Stimulated activated CD4-positive, alpha-beta T cell treated with anti-CD3 and anti-CD28 coated beads, Interleukin-4, amount 100 ng/mL, for 4 hours (primary cell): ENCODE measurements at places on chromosomes 1 and 21.

DNA sequence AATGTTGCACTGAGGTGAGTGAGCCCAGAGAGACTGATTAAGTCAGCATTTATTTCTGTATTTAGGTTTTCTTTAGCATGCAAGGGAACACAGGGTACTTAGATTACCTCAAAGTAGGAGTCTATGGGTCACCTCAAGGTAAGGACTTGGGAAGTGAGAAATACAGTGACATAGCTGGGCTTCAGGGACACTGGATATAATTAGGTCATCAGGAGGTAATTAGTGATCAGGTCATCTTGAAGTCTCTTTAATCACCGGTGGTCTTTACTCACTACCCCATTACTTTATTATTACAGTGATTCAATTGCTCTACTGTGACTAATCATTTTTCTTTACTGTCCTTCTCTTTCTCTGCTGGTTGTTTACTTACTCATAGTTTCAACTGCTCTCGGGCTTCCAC is 59.9 kb upstream of the KCNK1 start:
- no peak for DNase-seq

DNA sequence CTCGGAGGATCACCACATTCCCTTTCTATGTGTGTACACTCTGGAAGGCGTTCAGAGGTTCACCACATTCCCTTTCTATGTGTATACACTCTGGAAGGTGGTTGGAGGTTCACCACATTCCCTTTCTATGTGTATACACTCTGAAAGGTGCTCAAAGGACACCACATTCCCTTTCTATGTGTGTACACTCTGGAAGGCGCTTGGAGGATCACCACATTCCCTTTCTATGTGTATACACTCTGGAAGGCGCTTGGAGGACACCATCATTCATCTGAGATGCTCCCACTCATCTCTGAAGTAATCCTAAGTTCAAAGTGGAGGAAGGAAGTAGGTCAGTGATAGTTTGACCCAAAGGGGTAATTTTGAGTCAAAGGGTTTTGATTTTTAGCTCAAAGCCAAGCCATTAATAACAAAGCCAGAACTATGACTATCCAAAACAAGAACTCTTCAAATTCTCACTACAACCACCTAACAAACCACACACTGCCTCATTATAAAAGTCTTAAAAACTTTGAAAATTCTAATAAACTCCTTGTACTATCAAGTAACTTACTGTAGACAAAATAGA is 32.9 kb downstream of the NRIP1 start:
- DNase-seq = no peak

DNA sequence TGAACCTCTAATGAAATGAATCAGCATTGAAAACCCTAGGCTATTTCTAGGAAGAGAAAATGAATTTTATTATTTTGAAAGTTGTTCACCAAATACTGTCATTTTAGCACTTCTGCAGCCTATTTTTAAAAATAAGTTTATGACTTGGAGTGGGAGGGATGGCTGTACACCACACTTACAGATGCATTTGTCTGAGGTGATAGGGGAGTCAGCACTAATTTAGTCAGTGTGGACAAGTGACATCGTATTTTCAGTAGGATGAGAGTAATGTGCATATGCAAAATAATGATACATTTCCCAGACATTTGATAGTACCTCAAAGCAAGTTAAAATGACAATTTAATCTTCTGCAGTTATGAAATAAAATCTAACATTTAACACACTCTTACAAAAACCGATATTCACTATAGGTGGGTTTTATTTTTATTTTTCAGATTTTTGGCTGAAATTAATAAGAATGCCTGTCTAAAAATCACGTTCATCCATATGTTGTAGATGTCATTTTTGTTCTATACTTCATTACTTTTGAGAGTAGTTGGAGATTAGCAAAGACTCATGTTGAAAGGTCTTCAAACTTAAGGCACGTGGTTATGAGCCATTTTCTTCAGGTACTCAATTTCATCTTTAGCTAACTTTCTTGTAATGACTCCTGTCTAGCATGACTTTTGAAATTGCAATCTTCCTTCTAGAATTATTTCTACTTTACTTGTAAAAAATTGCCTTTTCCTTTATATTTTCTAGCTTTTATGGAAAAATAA is 186.7 kb downstream of the NCAM2 start:
- no peak for DNase-seq

- DNase-seq = no peak
These were observed 8.8 kb upstream of the ADAR start for GRCh38 chr1:154616659-154617345.

DNA sequence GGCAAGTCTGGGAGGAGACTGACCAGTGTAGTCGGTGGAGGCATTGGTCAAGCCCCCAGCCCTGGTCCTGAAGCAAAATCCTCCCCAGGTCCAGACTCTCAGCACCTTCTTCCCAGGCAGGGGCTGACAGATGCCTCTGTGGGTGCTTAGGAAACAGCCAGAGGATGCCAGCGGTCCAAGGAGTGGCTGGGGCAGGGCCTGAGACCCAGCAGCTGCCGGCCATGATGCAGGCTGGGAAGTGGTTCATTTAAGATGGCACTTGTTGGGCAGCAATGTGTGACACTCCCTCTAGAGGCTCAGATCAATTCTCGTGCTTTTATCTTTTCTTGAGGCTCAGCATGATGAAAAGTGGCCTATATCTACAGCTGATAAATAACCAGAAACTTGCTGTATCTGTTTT is 165.0 kb upstream of the VAMP3 start:
- no peak for DNase-seq

DNA sequence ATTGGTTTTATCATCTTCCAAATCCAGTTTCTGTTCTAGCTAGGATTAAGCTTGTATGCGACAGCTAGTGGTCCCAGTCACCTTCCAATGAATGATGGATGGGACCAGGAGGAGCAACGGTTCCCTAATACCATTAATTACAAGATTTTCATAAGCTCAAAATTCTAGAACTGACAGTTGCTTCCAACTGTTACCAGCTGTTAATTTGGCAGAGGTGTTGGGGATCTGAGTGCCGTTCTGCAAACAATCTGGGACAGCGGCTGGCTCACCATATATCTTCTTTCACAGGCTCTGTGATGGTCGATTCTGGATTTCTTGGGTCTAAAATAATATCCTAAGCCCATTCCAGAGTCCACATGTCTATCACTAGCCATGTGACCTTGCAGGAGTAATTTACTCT is 34.5 kb upstream of the RALGPS2 start:
- no peak for DNase-seq

- DNase-seq = no peak
These were observed 24.4 kb downstream of the FAAP20 start for GRCh38 chr1:2170211-2170610.

DNA sequence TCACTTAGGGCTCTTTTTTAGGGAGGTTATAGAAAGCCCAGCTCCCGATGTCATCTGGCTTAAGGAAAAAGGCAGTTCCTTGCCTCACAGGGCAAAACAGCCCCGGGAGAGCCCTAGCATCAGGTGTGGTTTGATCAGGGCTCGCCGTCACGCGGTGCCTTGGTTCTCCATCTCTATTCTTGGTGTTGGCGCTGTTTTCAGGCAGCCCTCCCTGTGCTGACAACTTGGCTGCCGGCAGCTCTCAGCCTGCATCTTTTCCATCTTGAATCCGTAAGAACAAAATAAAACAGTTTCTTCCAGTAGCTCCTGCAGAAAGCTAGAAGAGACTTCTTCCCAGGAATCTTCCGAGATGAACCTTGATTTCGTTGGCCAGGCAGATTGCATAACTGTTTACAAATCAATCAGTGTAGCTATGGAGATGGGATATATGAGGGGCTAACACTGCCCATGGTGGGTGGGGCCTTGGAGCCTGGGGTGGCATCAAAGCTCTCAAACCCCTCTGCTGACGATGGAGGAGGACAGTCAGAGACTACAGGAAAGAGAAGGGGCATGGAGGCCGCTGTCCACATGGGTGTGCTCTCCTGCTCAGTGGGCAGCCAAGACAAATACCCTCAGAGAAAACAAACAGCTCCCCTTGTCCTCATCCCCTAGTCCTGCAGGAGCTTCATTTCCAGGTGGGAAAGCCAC is 370.7 kb upstream of the C1orf174 start:
- DNase-seq = no peak

DNA sequence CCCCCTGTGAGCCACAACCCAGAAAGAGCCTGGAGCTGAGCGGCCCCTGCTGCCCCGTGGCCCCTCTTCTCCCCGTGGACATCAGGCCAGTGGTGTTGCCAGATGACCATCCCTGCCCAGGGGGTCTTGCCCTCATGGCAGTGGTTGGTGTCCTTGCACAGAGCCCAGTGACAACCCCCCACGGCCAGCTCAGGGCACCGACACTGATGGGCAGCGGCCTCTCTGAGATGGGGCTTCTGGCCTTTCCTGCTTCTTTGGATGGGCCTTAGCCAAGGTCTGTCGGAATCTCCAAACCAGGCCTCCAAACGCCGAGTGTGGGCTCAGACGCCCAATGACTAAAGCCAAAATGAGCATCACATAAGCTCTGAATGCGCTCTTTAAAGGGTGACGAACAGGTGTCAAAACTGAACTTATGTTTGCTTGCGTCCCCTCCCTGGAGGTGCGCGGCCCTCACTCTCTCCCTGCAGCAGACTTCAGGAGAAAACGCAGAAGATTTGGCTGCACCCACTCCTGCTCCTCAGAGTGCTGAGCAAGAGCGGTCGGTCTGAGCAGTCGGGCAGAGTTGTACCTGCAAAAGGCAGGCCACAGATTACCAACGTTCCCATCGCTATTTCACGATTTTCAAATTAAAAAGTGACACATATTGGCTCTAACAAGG is 41.9 kb downstream of the UBE2G2 start:
- no peak for DNase-seq

GRCh38 chr1:28510970-28511440 is 5.2 kb downstream of the RCC1 start:
- no peak for DNase-seq

DNA sequence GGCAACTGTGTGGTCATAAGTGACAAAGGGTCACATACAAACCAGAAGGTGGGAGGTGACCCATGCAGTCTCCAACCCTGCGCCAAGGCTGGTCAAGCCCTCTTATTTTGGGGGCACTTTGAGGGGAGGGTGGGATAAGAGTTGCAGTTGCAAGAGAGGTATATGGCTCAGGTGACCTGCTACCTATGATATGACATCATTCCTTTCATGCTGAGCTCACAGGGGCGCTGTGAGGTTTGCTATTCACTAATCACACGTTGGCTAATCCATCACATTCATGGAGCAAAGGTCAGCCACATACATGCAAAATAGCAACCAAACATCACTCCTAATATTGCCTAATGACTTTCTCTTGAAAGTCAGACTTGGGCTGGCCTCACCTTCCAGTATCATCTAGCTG is 72.0 kb upstream of the PAXBP1 start:
- DNase-seq = no peak
